ENCODE measurements at places on chromosomes 5 and 9.

GRCh38 chr9:122248448-122248865 lies 16.2 kb downstream of the RBM18 start:
- peak; percentile 78 for DNase-seq

GRCh38 chr9:134592018-134592818 lies 49.4 kb upstream of the COL5A1 start:
- DNase-seq = no peak

DNA sequence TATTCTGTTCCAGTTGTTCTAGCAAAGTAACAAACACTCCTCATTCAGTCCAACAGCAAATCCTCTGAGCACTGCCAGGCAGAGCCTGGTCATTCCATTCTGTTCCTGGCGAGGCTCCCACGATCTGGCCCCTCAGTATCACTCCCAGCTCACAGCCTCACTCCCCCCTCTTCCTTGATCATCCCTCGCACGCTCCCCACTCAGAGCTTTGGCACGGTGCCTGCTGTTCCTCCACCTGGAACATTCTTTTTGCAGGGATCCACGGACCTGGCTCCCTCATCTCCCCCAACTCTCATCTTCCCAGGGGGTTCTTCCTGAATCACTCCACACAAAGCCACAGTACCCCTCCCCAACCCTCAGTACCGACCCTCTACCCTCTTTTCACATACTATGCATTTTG lies 192.3 kb downstream of the ATPSCKMT start:
- DNase-seq = no peak

- DNase-seq = no peak
Measured at GRCh38 chr5:74693191-74693590, 8.2 kb downstream of the HEXB start.

DNA sequence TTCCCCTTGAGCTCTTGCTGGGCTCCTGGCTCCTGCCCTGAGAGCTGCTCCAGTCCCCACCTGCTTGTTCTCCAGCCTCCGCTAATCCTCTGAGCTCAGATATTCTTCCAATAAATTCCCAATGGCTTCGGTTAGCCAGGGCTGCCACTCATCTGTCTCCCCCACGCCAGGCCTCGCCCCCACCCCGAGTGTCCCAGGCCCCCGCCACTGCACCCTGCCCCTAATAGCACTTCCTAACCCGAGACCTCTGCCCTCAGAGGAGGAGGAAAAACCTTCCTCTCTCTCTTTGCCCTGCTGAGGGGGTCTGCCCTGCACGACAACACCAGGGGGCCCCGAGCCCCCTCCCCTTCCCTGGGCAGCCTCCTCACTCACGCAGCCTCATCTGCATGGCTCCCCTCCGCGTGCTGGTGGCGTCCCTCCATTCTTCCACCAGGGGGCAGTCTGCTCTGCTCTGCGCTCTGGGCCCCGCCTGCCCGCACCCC lies 5.4 kb upstream of the LCN15 start:
- DNase-seq = no peak

GRCh38 chr9:123267481-123268198 lies 746 bp downstream of the STRBP start:
- DNase-seq = no peak

DNA sequence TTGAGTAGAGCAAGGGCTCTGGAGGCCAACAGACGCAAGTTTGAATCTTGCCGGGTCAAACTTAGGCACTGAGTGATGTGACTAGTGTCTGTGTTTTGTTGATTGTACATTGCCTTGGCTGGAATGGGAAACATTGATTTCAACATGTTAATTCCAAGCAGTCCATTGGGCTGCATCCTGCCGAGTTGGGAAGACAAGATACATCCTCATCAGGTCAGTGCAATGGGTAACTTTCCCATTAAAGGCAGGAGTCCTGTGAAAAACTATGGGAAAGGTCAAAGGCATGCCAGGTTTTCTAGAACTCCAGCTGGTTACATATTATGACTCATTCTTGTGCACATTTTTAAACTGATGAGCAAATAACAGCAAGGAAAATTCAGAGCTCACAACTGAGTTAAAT lies 126.5 kb upstream of the ABCA1 start:
- DNase-seq = no peak

DNA sequence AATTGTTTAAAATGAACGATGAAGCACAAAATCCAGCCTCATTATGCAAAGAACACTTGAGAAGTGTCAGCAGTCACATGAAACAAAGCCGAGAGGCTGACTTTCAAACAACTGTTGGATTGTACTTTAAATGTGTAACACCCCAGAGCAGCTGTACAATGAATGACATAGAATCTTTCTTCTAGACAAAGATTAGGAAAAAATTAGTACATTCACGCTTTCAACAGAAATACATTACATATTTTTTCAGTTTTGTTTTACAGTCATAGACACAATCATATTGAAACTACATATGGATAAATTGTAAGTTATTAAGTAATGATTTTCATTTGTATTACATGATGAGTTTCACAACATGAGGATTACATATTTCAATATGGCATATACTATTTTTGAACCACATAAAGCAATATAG lies 10.6 kb upstream of the AGXT2 start:
- no peak for DNase-seq

- DNase-seq = no peak
Measured at GRCh38 chr5:123208668-123209501, 119.8 kb downstream of the PRDM6 start.

DNA sequence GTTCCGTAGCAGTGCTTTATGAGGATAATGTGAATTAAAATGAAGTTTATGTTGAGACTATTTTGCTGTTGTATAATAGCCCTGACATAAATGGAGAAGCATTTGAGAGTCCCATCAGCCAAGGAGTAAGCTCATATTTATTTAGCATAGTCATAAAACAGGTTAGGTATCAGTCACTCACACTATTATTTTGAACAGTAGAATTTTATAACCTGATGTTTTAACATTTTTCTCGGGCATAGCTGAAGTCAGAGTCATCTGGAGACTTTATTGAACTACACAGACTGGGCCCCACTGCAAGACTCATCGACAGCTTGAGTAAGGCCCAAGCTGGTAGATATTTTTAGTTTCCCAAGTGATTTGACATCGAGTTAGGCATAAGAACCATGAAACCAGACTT lies 620.3 kb upstream of the WWC1 start:
- DNase-seq = no peak

DNA sequence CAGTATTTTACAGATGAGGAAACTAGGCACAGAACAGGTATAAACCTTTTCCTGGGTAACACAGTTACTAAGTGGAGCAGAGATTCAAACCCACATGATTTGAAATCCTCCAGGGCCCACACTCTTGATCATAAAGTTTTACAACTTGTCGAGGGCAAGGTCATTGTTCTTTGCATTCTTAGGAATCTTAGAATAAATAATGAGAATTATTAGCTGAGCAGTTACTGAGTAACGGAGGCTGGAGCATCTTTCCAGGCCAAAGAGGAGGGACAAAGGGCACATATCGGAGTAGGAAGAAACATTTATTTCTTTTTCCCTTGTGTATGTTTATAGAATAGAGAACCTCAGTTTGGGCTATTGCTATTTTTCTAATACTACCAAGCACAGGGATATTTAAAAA lies 27.1 kb upstream of the F2R start:
- DNase-seq = peak; percentile 53

- DNase-seq = no peak
Measured at GRCh38 chr5:14503017-14503680, 78.4 kb upstream of the OTULINL start.

GRCh38 chr9:136117916-136118319 lies 757 bp downstream of the TMEM250 start:
- DNase-seq = no peak

DNA sequence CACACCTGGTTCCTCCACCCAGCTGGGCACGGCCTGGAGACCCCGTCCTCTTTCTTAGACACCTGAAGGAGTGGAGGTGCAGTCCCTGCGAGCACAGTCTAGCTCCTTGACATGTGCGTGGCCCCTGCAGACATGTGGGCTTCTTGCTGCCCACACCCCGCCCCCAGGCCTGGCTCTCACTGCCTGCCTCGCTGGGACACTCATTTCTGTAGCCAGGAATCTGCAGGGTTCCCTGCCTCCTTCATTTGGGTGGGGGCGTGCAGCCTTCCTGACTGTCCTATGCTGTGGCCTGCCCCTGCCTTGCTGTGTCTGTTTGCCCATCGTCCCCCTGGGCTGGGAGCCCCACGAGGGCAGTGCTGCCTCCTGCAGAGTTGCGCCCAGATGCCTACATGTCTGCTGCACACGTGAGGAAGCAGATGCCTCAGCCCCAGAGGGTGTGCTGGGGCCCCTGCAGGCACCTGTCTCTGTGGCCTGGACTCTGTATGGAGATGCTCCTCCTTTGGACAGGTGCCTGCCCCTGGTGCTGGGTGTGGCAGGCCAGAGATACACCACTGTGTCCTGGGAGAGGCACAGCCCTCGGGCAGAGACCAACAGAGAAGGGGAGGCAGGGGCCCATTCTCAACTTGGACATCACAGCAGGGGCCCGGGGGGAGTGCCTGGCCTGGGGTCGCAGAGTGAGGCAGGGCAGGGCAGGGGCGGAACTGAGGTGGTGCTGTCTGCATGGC lies 22.6 kb downstream of the FLT4 start:
- no peak for DNase-seq

DNA sequence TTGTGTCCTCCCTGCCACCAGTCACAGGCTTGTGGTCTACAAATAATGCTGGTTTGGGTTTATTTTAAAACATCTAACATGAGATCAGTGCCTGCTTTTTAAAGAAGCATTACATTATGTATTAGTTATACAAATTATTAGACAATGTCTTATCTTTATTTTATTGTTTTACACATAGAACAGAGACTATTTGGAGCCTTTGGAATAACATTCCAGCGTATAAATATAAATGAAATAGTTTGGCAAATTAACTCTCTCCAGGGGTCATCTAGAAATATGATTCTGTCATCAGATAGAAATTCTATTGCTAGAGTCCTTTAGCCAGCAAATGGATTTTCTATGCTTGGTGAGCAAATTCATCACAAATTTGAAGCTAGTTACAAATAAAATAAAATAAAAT lies 22.4 kb downstream of the MAP1B start:
- no peak for DNase-seq

- no peak for DNase-seq
Measured at GRCh38 chr5:118592229-118593002, 395.9 kb downstream of the DTWD2 start.

- DNase-seq = peak; percentile 49
Measured at GRCh38 chr5:38601133-38601862, 44.9 kb upstream of the LIFR start.

DNA sequence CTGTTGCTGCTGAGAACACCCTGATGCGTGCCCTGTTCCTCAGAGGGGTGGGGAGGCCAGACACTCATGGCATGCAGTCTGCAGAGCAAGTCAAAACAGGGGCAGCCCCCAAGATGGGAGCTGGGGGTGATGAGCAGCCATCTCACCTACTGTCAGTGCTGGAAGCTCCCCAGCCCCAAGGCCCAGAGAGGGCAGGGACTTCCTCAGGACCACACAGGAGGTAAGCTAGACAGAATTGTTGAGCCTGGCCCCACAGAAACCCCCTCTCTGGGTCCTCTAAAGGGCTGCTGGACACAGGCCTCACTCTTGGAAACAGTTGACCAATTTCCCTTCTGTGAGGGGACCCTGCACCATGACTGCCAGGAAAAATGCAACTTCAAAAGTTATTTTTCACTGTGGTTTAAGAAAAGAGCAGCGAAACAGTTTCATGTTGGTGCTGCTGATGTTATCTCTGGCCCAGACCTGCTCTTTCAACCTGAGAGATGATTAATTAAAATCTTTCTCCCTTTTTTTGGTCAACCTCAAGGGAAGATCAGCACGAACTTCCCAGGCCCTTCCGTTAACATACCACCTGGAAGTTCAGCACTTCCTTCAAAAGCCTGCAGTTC lies 9.6 kb downstream of the CSF2 start:
- no peak for DNase-seq

DNA sequence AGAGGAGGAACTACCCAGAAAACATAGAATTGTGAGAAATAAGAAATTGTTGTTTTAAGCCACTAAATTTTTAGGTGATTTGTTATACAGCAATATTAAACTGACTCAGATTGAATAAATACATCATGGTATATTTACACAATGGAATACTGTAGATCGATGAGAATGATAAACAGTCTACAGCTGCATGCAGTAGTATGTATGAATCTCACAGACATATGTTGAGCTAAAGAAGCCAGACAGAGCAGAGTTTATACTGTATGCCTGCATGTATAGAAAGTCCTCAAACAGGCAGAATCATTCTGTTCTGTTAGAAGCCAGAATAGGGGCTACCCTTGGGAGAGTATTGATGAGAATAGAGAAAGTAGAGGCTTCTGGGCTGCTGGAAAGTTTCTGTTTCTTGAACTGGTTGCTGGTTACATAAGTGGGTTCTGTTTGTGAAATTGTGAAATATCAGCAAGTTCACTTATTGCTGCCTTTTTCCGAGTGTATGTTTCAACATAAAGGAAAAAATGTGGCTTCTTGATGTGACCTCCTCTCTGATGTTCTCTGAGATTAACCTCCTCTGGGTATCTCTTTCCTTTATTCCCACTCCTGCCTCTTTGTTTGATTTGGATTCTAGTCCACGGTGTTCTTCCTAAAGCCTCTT lies 9.6 kb downstream of the KIAA1958 start:
- no peak for DNase-seq

DNA sequence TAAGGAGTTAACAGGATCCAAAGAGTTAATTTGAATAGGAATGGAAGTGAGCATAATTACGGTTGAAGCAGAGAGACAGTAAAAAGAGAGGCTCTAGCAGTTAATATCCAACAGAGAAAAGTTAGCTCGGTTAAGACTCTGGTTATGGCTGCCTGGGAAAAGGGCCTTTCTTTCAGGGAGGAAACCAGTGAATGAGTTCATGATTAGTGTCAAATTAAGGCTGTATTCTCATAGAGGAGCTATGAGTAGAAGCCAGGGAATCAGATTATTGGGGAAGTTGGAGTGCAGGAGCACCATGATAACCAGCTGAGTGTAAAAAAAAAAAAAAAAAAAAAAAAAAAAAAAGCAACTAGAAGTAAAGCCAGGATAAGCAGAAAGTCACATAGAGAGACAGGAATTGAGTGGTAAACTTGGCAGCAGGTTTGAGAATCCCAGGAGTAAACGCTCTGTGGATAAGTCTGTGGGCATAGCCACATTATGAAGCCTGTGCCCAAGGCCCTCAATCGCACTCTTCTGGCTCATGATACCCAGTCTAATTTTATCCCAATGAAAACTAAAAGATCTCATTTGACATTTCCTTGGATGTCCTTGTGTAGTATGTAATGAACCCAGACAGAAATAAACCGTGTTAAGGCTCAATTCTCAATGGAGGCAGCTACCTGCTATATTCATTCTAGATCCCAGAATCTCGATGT lies 372.6 kb upstream of the MPDZ start:
- DNase-seq = no peak

DNA sequence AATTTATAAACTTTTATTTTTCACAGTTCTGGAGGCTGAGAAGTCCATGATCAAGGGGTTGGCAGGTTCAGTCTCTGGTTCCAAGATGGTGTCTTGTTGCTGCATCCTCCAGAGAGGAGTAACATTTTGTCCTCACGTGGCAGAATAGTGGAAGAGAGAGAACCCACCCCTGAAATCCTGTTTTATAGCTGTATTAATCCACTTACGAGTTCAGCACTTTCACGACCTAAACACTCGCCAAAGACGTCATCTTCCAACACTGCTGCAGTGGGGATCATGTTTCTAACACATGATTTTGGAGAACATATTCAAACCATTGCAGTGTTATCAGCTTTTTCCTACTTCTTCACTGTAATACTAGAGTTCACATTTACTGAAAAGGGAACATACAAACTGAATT lies 233.0 kb upstream of the ATP10B start:
- no peak for DNase-seq
